ENCODE measurements at places on chromosomes 12 and 14.

GRCh38 chr14:100644784-100645183, 57.6 kb upstream of the BEGAIN start:
- DNase-seq = no peak

DNA sequence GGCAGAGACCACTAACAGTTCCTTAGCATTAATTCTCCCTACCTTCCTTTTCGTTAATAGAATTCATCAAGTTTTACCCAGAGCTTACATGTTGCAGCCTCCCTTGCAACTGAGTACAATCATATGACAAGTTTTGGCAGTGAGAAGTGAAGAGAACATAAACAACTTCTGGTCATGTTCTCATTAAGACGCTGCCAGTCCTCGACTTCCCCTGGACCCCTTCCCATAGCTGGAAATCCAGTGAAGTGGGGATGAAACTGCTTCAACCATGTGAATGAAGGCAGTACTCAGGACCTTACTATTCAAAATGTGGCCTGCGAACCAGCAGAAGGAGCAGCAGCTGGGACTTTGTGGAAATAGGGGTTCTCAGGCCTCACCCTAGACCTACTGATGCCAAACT, 133.9 kb downstream of the SPTSSA start:
- no peak for DNase-seq

DNA sequence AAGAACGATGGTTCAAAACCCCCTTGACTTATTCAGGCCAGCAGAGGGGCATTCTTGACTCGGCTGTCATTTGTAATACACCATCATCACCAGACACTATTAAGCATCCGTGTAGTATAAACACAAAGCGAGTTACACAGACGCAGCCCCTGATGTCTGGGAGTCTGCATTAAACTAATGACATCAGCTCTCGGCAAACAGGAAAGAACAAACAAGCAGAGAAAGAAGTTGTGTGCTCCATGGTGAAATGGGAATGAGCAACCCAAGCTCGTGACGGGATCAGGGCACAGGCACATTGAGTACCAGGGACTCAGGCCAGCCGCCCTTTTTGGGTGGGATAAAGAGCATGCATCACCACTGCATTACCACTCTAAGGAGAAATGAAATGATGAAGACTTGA, 460.1 kb downstream of the MED13L start:
- DNase-seq = no peak

- DNase-seq = no peak
Measured at GRCh38 chr12:34605510-34605887, 583.2 kb downstream of the ALG10 start.
